ENCODE measurements at places on chromosomes 3 and 15. TPM values are rescaled to one million over a fixed set of nuclear protein-coding genes. Genes with fewer than 3 reads are reported as not detected.

DNA sequence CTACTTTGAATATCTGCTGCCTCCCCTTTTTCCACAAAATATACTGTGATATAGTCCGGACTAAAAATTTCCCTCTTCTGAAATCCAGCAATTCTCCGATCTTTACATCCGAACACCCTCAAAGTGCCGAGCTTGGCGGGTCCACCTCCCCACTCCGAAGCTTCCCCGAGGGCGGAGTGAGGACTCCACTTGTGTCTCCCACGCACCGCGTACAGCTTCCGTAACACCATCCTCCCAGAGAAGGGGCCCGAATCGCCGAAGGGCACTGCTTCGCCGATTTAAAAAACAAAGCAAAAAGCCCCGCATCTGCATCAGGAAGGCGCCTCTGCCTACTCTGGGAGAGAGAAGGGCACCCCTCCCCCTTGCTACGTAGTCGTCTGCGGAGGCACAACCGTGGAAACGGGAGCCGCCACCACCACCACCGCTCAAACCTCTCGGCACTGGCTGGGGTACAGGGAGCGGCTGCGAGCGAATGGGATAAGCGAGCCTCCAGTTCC is 551 bp downstream of the NCBP2 start:
- peak overlapping the region; percentile 42 for H3K27ac ChIP-seq
- no peaks in the 10 kb centered on the region for H3K27me3 ChIP-seq
- no peak for DNase-seq
- no peaks in the 10 kb centered on the region for H3K36me3 ChIP-seq

DNA sequence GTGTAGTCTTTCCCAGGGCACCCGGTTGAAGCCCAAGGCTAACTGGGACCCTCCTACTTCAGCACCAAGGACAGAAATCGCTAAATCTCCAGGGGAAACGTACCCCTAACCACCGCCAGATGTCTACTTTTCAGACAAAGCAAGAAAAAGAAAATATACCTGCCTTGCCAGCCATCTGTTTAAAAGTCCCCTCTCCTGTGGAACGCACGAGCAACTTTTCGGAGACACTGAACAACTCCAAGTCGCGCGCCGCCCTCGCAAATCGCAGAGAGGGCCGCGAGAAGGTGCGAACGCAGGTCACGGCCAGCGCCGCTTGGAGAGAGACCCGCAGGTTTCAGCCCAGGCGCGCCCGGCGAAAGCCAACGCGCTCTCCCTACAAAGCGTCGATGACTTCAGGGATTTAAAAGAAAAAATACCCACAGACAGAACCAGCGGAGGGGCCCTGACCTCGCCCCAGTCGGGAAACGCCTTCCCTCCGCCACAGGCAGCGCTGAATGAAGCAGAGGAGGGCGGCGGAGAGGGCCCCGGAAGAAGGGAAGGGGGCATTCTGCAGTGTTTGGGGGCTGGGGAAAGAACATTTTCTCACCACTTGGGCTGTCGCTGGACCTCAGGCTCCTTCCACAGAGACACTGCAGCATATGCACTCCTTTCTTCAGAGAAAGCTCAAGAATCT is 213.1 kb downstream of the FGF12 start:
- H3K4me3 ChIP-seq: no peak overlapping the region
- DNase-seq: no peak
- no peaks in the 10 kb centered on the region for H3K36me3 ChIP-seq
- no peaks in the 10 kb centered on the region for H3K27me3 ChIP-seq
- no peak overlapping the region for H3K27ac ChIP-seq

- H3K27me3 ChIP-seq: no peaks in the 10 kb centered on the region
- H3K36me3 ChIP-seq: no peaks in the 10 kb centered on the region
- no peak overlapping the region for H3K27ac ChIP-seq
- no peak for DNase-seq
Measured at GRCh38 chr15:101153801-101154656, 97.8 kb downstream of the CHSY1 start.

Gene SLC7A14
- under 0.01 TPM for total RNA-seq

Measured in ovary (tissue), 10 donors.